COR-L47 (cell line): ENCODE measurements at places on chromosomes 2 and 18.
A peak's percentile ranks its signal among the peaks of the same experiment; 100 is the strongest.

GRCh38 chr2:176325732-176326131, 56.5 kb downstream of the MTX2 start:
- peak; percentile 61 for DNase-seq

DNA sequence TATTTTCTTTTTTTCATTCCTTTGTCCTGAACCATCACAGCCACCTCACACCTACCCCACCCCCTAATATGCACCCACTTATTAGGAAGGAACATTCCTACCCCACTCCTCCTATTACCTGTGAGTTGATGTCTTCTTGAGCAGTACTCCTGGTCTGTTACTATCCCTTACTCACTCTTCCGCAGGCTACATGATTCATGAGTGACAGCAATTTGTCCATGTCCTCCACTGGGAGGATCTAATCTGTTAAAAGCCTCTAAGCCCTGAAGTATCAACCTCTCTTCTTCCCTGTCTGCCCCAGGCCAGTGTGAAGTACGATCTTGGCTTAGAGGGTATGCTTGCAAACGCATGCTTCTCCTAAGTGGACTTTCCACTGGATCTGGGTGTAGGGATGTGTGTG, 75.6 kb upstream of the RFX8 start:
- no peak for DNase-seq

DNA sequence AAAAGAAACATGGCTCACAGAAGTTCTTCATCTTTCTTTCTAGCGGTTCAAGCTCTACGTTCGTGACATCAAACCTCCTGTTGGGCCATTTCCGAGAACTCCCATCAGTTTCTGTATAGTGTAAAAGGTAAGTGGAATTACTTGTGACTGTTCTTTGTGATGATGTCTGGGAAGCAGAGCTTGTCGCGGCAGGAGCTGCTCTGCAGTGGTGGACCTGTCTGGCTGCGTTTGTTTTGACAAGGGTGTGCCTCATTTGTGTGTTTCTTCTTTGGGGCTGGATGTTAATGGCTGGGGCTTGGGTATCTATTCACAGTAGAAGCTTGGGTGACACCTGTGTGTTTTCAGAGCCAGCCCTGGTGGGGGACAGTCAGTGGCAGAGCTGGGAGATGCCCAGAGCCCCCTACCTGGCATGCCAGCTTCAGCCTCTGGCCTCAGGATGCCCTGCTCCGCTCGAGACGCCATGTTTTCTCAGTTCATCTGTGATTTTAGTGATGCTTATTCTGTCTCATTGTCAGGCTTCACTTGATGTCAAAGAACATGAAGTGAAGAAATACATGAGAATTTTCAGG, 59.6 kb downstream of the LDLRAD4 start:
- DNase-seq = no peak

GRCh38 chr2:190320696-190321095, 1.1 kb upstream of the HIBCH start:
- DNase-seq = no peak

DNA sequence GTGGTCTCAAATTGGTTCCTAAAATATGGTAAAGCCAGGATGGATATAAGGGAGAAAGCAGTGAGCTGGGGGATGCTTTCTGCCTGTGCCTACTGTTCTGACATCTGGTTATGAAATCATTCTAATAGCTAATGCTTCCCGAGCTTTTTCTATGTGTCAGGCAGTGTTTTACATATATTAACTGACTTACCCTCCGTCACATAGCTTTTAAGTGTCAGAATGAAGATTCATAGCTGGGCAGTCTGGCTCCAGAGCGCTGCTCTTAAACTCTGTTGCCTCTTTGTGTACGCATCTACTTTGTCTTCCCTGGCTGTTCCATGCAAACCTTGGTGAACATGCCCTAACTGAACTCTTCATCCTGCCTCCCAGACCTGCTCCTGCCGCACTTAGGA, 195.7 kb downstream of the LPIN1 start:
- DNase-seq = no peak

DNA sequence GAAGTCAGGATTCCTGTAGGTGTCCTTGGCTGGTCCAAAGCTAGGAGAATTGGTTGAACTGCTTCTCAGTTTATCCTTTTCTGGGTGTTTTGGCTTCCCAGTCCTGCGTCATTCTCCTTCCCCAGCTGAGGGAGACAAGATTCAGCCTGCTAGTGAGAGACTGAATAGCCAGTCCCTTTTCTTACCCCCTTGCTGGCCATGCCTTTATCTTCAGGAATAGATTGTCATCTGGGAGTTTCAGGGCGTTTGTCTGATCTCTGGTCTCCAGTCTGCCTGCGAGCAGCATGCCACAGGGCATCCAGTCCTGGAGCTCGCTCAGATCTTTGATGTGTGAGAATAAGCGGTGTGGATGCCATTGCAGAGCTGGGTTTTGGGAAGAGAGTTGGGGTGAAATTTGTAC, 5.8 kb downstream of the MYO1B start:
- no peak for DNase-seq

DNA sequence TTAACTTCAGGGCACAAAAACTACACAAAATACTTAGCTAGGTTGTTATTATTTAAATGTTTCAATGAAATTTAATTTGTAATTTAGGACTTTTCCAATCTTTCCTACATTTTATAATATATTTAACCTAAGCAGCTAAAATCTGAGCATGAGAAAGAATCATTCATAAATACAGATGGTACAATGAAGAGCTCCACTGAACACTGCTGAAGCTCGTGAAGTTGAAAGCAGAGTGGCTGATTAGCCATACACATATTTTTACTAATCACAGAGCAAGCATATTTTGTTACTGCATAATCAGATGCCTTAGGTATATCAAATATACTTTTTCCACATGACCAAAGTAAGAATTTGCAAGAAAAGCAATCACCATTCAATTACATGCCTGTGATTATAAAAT, 184.9 kb upstream of the ETAA1 start:
- no peak for DNase-seq

- no peak for DNase-seq
Observed at GRCh38 chr18:13406736-13407135, 188.2 kb downstream of the LDLRAD4 start.

DNA sequence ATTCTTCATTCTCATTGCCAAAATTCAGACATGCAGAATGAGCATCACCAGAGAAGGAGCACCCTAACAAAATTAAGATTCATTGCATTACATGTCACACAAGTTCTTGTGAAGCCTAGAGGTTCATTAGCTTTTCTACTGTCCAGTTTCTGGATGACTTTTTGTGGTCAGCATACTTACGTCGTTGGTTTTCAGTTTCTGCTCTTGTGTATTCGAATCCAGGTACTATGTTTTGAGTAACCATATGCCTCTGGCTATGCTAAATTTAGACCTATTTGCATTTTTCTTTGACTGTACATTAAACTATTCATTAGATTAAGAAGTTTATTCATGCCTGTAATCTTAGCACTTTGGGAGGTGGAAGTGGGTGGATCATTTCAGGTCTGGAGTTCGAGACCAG, 251.3 kb downstream of the PARD3B start:
- no peak for DNase-seq

GRCh38 chr2:197327472-197328098, 17.0 kb upstream of the ANKRD44 start:
- DNase-seq = no peak

- no peak for DNase-seq
Observed at GRCh38 chr18:57754577-57755338, 48.4 kb downstream of the ATP8B1 start.

DNA sequence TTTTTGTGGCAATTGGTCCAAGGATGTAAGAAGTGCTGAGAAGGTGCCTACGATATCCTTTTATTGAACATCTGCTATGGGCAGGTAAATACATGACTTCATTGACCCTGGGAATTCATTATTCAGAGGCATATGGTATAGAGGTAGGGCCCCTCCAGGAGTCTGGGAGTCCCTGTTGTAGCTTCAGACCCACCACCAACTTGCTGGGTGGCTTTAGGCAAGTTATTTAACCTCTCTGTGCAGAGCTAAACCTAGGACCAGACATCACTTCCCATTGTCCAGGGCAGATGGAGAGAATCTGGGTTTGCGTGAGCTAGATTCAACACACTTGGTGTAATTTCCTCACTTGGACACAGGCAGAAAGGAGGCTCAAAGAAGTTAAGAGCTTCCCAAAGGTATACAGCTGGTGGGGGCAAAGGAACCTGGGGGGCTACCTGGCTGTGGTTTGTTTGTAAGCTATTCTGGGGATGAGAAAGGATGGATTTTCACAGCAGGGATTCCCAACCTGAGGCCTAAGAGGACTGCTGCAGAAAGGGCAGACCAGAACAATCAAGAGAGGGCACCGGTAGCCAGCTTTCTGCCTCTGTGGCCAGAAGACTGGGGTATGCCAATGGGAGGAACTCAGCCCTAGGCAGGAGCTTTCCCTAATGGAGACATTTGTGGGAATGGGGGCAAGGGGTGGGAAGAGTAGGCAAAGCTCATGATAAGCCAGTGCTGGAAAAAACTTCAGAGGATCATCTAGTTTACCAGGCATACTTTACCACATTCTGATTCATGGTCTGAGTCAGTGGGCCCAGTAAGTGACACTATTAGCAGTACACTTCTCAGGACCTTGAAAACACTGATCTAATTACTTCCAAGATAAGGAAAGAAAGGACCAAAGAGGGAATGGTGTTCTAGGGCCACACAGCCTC, 102.7 kb upstream of the SMAD2 start:
- no peak for DNase-seq

DNA sequence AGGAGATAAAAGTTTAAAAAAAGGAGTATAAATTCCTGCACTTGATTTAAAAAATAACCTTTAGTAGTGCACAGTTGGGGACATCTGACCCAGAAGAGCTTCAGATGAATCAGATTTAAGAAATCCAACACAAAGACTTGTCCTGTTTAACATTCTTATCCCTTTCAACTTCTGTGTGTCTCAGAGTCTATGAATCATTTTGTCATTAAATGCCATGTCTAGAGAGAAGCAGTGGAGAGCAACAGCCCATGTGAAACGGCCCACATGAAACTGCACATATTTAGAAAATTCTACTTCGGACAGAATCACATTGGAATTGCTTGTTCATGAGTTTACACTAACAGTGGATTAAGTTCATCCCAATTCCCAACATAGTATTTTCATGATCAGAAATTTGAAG, 278.6 kb downstream of the SLC8A1 start:
- no peak for DNase-seq

- DNase-seq = peak; percentile 82
Observed at GRCh38 chr2:85754313-85755095, 713 bp downstream of the ATOH8 start.

DNA sequence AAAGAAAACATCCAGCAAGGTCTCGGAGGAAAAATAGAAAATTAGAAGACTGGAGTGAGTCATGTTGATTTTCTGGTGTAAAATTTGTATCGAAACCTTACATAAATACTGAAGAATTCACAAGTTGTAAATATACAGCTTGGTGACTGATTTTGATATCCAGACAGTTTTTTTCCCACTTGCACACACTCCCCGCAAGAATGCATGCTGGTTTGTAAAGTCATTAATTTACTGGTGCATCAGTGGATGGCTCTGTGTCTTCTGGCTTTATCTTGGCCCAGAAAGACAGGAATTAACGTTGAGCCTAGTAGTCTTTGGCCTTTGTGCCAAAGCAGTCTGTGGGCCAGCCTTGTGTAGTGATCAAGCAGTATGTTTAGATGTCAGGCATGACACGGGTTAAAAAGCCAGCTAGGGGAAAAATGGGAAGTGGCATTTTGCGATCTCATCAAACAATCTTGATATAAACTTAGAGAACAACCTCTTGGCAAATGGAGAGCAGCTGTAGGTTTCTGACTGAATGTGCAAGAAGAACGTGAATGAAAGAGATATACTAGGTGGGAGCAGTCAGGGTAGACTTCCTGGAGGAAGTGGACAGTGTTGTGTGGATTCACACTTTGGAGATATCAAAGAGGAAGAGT, 22.7 kb upstream of the CASP8 start:
- no peak for DNase-seq

- DNase-seq = no peak
Observed at GRCh38 chr18:7896161-7896560, 329.0 kb downstream of the PTPRM start.

DNA sequence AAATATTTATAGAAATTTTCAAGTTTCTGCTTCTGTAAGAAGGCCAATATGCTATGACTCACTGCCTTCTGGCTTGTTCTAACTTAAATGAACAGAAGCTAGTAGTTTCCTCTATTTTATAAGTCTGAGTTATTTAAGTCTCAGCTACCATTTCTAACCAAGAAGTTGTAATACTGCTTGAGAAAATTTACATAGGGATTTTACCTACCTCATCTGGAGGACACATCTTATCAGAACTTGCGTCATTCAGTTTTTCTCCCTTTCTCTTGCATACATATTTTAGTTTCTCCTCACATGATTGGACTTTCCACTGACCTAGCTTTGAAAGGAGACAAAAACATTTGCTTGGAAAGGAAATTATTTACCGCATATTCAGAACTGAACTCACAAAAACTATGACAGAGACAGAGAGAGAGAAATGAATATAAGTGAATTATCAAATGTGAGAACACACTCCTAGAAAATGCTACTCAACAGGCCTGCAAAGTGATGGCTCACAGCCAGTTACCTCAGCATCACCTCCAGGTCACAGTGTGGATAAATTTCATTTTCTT, 81.1 kb upstream of the CD302 start:
- no peak for DNase-seq

DNA sequence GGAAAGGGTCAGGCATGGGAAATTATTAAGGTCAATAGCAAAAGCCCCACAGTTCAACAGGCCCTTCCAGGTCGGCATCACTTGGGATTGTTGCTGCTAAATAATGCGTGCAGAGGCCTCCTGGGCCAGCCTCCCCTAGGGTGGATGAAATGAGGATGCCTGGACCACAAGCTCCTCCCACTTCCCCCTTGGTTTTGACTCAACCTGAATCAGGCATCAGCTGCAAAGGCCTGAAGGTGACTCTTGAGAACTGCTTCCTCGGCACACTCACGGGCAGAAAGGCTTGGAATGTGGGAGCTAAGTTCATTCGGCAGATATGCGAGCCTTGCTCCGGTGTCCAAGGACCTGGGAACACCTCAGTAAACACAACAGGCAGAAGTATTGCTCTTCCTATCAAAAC, 69.3 kb downstream of the MBP start:
- DNase-seq = no peak

GRCh38 chr18:75016025-75016717, 192.8 kb downstream of the PTGR3 start:
- DNase-seq = no peak

GRCh38 chr18:44411976-44412375, 268.7 kb upstream of the SETBP1 start:
- DNase-seq = no peak

GRCh38 chr2:1872602-1873183, 128.4 kb upstream of the PXDN start:
- DNase-seq = no peak

- DNase-seq = no peak
Observed at GRCh38 chr18:35490894-35491699, 6.7 kb downstream of the INO80C start.
